Upper lobe of right lung (tissue), 1 donor: ENCODE measurements at places on chromosomes 12 and 14. TPM values are rescaled to one million over a fixed set of nuclear protein-coding genes. Genes with fewer than 3 reads are reported as not detected.

- no peaks in the 10 kb centered on the region for H3K4me1 ChIP-seq
- H3K4me3 ChIP-seq, result no peak overlapping the region
- H3K27ac ChIP-seq, result no peak overlapping the region
- H3K27me3 ChIP-seq, result no peaks in the 10 kb centered on the region
- H3K36me3 ChIP-seq, result no peaks in the 10 kb centered on the region
Measured at GRCh38 chr12:14188744-14189143, 176.7 kb upstream of the ATF7IP start.

- no peak overlapping the region for H3K27ac ChIP-seq
- DNase-seq, result no peak
- no peak overlapping the region for H3K4me3 ChIP-seq
- H3K27me3 ChIP-seq, result no peaks in the 10 kb centered on the region
Measured at GRCh38 chr12:92845329-92845728, 83.8 kb downstream of the EEA1 start.

GRCh38 chr12:3231399-3231876 lies 154.3 kb downstream of the TSPAN9 start:
- H3K4me1 ChIP-seq, result peaks cover 3% of the 10 kb centered on the region
- H3K36me3 ChIP-seq, result no peaks in the 10 kb centered on the region
- no peaks in the 10 kb centered on the region for H3K27me3 ChIP-seq
- H3K27ac ChIP-seq, result no peak overlapping the region

- no peak for DNase-seq
- no peaks in the 10 kb centered on the region for H3K4me1 ChIP-seq
- H3K36me3 ChIP-seq, result peaks cover 63% of the 10 kb centered on the region
- no peak overlapping the region for H3K4me3 ChIP-seq
- H3K27me3 ChIP-seq, result no peaks in the 10 kb centered on the region
Measured at GRCh38 chr12:7100239-7100638, 8.0 kb upstream of the C1R start.

DNA sequence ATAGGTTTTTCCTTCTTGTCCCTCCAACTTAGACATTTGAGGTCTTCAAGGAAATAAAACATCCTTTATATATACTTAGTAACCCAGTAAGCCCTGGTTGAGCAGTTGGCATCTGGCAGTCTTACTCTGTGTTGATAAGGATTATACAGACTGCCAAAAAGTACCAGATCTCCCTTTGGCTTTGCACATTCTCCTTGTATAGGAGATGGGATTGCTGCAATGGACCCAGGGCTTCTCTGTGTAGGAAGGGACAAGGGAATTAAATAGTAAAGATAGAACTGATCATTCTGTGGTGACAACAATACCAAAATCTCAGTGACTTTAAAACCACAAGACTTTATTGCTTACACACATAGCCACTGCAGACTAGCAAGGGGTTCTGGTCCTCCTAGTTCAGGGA lies 180.1 kb upstream of the CCDC196 start:
- no peaks in the 10 kb centered on the region for H3K36me3 ChIP-seq
- H3K4me1 ChIP-seq, result no peaks in the 10 kb centered on the region
- no peak overlapping the region for H3K27ac ChIP-seq
- H3K4me3 ChIP-seq, result no peak overlapping the region
- no peak for DNase-seq

- H3K4me1 ChIP-seq, result no peaks in the 10 kb centered on the region
- H3K4me3 ChIP-seq, result no peak overlapping the region
- no peaks in the 10 kb centered on the region for H3K27me3 ChIP-seq
- no peak overlapping the region for H3K27ac ChIP-seq
- no peaks in the 10 kb centered on the region for H3K36me3 ChIP-seq
Measured at GRCh38 chr12:63133981-63134380, 17.0 kb downstream of the AVPR1A start.

Gene PTPRB
- 196 TPM for total RNA-seq

Gene SOAT2
- not detected for total RNA-seq

Gene FLVCR2
- total RNA-seq, result 28.6 TPM

Gene C12orf60
- total RNA-seq, result 0.17 TPM

Gene ADAM21
- total RNA-seq, result not detected
